ENCODE measurements at places on chromosomes 3 and 15.

- no peak for DNase-seq
These were observed 369.0 kb upstream of the CCDC54 start for GRCh38 chr3:107008213-107008612.

DNA sequence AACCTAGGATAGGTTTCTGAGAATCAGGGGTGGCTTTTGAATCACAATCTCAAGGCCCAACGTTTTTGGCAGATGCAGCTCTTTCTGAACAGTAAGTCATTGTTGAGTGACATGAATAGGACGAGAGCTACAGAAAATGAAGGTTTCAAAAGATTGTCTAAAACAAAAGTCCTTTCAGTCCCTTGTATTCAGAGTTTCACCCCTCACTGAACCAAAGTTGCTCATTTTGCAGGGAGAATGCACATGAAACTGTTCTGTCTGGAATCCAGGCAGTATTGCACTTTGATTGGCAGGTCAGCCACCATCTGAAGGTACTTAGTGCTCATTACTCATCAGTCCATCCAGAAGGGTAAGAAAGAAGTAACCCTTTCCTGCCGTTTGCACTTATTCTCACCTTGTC lies 24.1 kb upstream of the RASGRP1 start:
- peak; percentile 28 for DNase-seq

GRCh38 chr15:90882781-90883525 lies 1.4 kb upstream of the FES start:
- DNase-seq, result no peak

DNA sequence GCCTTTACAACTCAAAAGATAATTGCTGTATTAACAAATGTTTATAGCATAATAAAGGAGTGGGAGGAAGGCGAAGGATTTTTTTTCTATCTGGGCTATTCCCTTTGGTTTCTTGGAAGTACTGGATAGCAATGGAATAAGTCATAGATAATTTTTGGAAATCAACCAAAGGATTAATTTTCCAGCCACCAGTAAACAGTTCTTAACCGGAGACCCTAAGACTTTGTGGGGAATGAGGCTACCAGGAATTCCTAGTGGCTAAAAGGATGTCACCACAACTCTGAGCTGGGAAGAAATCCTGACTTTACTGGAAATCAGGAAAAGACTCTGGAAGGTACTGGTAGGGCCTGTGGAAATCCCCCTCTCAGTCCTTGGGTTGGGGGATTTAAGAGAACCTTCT lies 138.4 kb upstream of the RARB start:
- DNase-seq, result no peak

- DNase-seq, result no peak
These were observed 17.9 kb upstream of the OR5H6 start for GRCh38 chr3:98246142-98246541.

Data from OCI-M1 (cell line).